ENCODE measurements at places on chromosomes 2 and 18.

GRCh38 chr18:57772387-57772799 is 30.7 kb downstream of the ATP8B1 start:
- DNase-seq, result no peak

DNA sequence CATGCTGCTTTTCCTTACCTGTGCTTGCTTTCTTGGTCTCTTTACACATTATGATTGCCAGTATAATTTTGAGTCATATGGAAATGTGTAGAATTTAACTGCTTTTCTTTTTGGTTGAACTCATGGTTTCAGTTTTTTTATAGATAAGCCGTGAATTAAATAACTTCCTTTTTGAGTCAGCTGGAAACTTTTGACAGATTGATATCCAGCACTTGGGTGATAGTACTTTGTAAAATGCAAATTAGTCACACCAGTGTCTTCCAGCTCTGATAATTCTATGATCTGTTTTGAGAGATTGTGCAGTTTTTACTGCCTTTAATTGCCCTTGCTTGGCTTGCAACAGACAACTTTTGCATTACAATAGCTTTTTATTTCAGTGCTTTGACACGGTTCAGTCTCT is 86.4 kb downstream of the NCOA1 start:
- DNase-seq, result no peak

DNA sequence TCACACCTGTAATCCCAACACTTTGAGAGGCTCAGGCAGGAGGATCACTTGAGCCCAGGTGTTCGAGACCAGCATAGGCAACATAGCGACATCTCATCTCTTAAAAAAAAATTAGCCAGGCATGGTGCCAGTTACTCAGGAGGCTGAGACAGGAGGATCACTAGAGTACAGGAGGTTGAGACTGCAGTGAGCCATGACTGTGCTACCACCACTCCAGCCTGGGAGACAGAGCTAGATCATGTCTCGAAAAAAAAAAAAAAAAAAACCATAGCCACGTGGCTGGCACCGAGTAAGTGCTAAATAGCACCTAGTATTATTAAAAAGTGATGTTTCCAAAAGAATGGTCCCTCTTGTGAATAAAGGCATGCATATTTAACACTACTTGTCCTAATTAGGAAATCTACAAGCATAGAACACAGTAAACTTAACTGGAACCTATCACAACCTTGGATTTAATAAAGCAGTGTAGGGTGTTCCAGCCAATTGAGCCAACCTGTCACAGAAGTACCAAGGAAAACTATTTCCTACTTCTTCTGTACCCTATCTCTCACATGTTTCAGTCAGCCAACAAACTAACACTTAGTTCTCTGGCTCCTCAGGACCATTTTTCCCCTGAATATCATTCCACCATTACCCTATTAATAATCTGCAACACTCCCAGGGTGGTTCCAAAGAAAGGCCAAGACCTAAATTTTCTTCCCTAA is 8.8 kb downstream of the RAB1A start:
- no peak for DNase-seq

DNA sequence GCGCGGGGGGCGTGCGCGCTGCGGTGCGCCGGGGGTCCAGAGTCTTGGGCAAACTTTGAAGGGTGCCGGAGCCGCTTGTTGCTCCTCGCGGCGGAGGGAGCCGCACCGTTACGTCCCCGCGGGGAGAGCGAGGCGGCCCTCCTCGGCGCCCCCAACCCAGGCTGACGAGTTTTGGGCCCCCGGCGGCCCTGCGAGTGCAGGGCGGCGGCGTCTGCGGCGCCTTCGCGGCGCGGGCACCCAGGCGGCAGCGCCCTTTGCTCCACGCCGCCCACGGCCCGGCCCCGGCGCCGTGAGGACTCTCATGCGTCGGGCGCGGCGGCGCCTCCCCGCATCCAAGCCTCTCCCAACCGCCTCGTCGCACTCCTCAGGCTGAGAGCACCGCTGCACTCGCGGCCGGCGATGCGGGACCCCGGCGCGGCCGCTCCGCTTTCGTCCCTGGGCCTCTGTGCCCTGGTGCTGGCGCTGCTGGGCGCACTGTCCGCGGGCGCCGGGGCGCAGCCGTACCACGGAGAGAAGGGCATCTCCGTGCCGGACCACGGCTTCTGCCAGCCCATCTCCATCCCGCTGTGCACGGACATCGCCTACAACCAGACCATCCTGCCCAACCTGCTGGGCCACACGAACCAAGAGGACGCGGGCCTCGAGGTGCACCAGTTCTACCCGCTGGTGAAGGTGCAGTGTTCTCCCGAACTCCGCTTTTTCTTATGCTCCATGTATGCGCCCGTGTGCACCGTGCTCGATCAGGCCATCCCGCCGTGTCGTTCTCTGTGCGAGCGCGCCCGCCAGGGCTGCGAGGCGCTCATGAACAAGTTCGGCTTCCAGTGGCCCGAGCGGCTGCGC is 814 bp downstream of the FZD7 start:
- no peak for DNase-seq

- no peak for DNase-seq
Observed at GRCh38 chr2:238561230-238561629, 134.5 kb downstream of the ASB1 start.

DNA sequence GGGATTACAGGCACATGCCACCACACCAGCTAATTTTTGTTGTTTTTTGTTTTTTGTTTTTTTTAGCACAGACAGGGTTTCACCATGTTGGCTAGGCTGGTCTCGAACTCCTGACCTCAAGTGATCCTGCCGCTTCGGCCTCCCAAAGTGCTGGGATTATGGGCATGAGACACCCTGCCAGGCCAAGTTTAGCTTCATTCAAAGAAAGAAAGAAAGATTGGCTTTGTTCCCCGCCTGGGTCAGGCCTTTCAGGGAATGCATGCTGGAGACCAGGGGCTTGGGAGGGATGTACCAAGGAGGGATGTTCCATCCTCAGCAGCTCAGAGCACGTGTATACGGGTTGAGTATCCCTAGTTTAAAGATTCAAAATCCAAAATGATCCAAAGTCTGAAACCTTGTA is 283.0 kb downstream of the ALPK2 start:
- no peak for DNase-seq

GRCh38 chr2:85681372-85681763 is 12.8 kb upstream of the GNLY start:
- DNase-seq, result no peak

- no peak for DNase-seq
Observed at GRCh38 chr18:61731178-61731577, 161.6 kb downstream of the RNF152 start.

GRCh38 chr18:47404845-47405244 is 153.4 kb upstream of the SKOR2 start:
- DNase-seq, result no peak

- no peak for DNase-seq
Observed at GRCh38 chr18:34639687-34640086, 70.4 kb upstream of the DTNA start.

GRCh38 chr2:18597618-18598017 is 8.2 kb upstream of the NT5C1B start:
- no peak for DNase-seq

DNA sequence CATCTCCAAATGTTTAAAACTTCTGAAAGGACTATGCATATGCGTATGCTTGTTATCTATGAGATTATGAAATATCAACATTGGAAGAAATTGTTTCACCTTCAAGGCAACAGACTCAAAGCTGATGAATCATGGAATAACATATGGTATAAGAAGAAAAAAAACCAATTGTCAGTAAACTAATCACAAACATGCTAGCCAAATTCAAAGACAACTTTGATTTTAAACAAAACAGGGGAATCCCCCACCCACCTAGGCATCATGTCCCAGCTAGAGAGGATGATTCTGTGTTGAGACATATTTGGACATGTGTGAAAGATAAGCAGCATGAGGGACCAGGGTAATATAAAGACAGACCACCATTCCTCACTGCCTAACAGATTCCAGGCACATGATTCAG is 147.7 kb downstream of the WDPCP start:
- DNase-seq, result no peak

GRCh38 chr2:208335-208734 is 55.5 kb downstream of the SH3YL1 start:
- DNase-seq, result no peak

DNA sequence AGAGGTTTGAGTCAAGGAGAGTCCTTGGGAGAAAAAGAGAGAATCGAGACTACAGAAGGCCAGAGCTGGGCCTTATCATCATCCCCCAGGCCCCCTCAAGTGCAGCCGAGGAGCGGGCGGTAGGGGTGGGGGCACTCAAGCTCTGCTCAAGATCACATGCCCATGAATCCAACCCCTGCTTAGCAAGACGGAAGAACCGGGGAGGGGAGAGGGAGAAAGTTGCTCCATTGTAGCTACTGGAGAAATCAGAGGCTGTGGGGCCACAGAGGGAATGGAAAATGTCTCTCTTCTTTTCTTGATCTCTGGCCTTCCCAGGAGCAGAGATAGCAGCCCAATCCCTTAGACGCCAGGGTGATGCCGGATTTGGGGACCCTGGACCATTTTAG is 14.6 kb downstream of the SLC4A3 start:
- no peak for DNase-seq

- DNase-seq, result no peak
Observed at GRCh38 chr2:125418483-125418882, 1237.5 kb upstream of the GYPC start.

GRCh38 chr2:232981767-232982360 is 31.2 kb downstream of the NGEF start:
- DNase-seq, result no peak

- no peak for DNase-seq
Observed at GRCh38 chr18:73270920-73271634, 403.3 kb upstream of the NETO1 start.

DNA sequence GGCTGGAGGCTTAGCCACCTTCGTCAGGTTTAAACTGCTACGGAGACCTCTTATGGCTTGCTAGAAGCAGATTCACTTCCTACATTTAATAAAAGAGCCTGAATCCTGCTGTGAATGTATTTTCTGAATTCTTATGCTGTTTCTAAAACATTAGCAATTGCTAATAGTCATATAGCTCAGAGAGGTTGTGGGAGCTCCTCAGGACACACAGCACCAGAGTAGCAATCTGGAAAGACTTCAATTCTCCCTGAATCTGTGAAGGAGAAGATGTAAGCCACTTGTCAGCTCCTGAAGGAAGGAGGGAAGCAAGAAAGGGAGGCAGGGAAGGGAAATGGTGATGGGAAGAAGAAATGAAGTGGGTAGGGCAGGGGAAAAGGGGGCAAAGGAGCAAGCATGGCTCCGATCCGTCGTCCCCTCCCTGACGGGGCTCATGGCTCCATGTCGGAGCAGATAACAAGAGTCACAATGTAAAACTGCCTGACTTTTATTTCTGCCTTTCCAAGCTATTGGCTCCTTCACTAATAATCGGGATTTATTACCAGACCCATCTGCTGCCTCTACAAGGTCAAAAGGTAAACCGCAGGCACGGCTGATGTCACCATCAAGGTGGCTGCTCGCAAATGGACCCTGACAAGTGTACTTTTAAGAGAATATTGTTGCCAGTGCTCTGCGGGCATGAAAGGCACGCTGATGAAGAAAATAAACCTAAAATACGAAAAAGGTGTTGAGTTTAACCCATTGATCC is 656.0 kb upstream of the SALL3 start:
- DNase-seq, result no peak

DNA sequence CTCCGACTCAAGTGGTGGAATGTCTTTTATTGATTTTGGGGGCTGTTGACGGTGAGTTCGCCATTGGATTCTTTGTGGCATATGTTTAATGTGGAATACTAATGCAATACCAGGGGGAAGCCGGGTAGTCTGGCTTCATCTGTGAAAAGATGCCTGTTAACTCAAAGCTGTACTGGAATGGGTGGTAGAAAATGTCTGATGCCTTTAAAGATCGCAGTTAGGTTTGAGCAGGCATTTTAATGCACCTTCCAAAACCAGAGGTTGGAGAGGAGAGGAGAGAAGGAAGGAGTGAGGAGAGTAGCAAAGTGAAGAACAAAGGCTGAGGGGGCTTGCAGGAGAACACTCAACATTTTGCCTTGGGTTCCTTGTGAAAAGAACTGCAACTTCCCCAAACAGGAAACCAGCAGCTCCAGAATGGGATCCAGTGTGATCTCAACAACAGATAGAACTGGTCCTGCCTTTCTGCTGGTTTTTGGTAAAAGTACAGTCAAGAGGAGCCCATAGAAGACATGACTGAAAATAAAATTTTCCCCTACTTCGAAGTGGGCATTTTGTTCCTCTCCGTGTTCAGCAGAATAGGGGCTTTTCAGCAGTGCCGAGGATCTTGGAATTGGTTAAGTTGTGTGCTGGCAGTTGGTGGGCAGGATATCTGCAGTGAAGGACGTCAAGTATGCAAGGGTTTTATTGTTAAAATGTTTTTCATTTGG is 1.5 kb downstream of the ZNF532 start:
- DNase-seq, result no peak

GRCh38 chr2:143312441-143312840 is 183.2 kb downstream of the ARHGAP15 start:
- DNase-seq, result no peak

All from Jurkat, Clone E6-1 (cell line).